ENCODE measurements at places on chromosomes 5 and 9. TPM values are rescaled to one million over a fixed set of nuclear protein-coding genes. Genes with fewer than 3 reads are reported as not detected.

- DNase-seq = no peak
Observed at GRCh38 chr5:63255594-63255993, 677.0 kb downstream of the LRRC70 start.

DNA sequence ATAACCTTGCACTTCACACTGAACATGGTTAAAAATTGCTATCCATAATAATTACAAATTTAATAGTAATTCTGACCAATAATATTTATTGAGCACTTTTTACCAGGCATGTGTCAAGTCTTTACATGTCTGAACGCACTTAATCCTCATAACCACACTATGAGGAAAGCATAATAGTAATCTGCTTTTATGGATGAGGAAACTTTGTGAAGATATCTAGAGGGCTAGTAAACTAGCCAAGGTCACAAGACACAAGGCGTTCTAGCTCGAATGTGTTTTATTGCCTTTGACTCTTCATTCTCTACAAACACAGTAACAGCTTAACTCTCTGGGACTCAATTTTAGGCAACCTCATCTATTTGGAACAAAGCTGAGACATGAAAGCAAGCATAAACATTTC lies 205.1 kb downstream of the ARHGEF28 start:
- no peak for DNase-seq

DNA sequence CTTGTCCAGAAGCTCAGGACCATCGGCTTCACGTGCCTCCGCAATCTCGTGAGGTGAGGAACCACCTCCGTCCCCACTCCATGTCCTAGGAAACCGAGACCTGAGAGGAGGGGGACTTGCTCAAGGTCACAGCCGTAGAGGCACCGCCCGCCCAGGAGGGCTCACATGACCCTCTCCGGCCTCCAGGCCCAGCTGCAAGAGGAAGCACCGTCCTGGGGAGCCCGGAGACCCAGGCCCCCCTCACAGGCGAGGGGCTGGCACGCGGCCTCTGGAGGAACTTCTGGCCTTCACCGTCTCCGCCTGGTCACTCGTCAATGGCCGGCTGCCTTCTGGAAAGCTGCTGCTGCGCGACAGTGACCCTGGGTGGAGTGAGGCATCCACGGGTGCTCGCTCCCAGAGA lies 24.2 kb downstream of the FAM78A start:
- DNase-seq = no peak

DNA sequence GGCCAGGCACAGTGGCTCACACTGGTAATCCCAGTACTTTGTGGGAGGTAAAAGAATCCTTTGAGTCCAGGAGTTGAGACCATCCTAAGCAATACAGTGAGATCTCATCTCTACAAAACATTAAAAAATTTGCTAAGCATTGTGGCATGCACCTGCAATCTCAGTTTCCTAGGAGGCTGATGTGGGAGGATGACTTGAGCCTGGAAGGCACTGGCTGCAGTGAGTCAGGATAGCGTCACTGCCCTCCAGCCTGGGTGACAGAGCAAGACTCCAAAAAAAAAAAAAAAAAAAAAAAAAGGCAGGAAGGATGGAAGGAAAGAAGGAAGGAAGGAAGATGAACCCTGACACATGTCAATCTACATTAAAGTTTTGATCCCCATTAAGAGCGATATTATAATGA lies 1452.2 kb upstream of the ACO1 start:
- peak; percentile 0 for DNase-seq

DNA sequence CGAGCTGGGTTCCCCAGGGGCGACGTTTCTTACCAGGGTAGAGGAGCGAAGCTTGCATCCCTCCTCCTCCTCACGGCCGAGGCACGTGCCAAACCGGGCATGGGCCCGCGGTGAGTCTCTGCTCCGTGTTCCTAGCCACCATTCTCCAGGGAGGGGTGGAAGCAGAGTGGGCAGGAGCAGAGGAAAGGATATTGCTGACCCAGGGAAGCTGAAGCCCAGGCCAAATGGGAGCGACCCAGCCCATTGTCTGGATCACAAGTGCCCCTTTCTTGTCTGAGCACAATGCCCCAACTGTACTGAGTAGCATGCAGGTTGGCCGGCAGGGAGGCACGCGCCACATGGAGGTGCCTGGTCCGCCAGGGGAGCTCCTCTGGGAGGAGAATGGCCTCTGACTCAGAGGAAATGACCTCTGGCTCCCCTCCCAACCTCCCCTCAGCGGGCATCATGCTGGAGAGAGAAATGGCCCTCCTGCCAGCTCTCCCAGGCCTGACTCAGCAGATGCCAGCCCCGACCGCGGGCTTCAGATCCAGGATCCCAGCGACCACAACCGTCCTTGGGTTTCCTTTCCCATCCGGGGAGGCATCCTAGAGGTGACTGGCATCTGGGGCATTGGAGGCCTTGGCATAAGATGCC lies 1.1 kb downstream of the PRR7 start:
- DNase-seq = peak; percentile 73

The TPPP gene
- total RNA-seq = 3.9 TPM

The SLC2A8 gene
- total RNA-seq = 16.8 TPM

The HOMER1 gene
- total RNA-seq = 21.4 TPM

Data from HCT116 (cell line).